ENCODE measurements at places on chromosomes 1 and 21.

- DNase-seq, result no peak
Measured at GRCh38 chr1:109719337-109719837, 7.3 kb downstream of the GSTM5 start.

GRCh38 chr21:23951251-23951650, 1656.0 kb downstream of the MRPL39 start:
- DNase-seq, result no peak

DNA sequence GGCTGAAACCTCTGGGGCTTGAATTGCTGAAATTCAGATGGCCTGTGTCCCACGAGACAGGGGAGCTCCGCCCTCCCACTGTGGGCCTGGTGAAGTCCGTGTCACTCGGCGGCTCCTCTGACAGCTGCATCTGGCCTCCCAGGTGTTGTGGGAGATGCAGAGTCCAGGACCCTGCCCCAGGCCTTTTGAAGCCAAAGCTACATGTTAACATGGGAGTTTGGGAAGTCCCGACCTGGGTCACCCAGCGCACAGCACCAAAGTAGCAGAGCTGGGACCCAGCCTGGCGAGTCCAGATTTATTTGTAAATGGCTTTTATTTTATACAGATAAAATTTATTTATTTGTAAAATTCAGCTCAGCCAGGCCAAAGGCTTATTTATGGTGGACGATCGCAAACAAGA, 28.9 kb downstream of the SLC37A1 start:
- no peak for DNase-seq

- no peak for DNase-seq
Measured at GRCh38 chr1:117633936-117634335, 28.1 kb downstream of the TENT5C start.

DNA sequence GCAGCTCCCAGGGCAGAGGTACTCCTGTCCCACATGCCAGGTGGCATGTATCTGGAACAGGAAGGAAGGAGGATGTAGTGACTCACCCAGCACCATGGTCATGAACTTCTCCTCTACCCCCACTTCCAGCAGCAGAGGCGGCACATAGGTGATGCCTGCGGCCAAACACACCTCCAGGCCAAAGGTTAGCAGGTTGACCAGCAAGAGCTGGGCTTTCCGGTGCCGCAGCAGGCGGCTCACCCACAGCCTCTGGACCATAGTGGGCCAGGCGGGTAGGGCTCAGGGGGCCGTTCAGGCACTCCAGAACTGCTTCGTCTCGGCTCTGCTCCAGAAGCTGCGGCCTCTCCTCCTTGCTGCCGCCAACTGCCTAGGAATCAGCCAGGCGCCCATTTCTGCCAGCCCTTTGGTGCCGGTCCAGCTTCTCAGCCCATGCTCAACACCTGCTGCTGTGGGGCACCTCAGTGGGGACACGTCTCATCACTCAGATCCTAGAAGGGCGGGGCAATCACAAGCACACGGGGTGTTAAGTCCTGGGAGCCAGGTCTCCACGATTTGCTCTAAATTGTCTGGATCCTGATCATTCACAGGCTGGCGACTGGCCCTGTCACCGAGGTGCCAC, 15.8 kb downstream of the SLC45A3 start:
- DNase-seq, result peak; percentile 48

GRCh38 chr1:159889821-159890252, 10.1 kb downstream of the CFAP45 start:
- DNase-seq, result peak; percentile 89

DNA sequence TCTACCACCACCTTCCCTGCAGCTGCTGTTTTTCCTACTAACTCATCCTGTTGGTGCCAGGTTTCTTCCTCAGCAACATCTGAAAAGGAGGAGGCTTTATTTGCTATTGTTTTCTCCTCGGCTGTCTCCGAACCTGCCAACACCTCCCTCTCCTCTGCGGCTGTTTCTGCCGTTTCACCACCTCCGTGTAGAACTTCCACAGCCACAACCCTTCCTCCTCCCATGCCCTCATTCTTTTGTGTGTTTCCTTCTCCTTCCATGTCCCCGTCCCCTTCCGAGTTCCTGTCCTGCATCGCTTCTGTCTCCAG, 59.0 kb upstream of the LRRC53 start:
- no peak for DNase-seq

- no peak for DNase-seq
Measured at GRCh38 chr1:86739648-86740509, 35.5 kb downstream of the SH3GLB1 start.

DNA sequence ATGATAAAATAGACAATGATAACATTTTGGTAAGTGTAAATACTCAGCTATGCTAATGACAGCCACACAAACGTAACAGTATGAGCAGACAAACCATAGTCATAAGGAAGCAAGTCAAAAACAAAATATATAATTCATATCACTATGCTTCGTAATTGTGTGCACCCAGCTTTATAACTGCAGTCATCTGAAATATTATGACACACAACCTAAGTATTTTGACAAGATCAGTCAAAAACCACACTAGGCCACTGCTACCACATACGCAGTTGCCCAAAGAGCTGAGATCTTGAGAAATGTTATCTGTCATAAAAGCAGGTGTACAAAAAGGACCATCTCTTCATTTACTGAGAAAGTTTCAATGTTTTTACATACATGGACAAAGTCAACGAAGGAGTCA, 26.0 kb downstream of the RNASEL start:
- no peak for DNase-seq

- DNase-seq, result no peak
Measured at GRCh38 chr1:164440232-164440631, 118.8 kb upstream of the PBX1 start.

- DNase-seq, result peak; percentile 28
Measured at GRCh38 chr1:160260406-160261382, 1.7 kb downstream of the DCAF8 start.

GRCh38 chr1:234608025-234608910, 1.7 kb downstream of the IRF2BP2 start:
- DNase-seq, result peak; percentile 80

GRCh38 chr1:182668521-182669054, 15.8 kb downstream of the RGS8 start:
- no peak for DNase-seq

DNA sequence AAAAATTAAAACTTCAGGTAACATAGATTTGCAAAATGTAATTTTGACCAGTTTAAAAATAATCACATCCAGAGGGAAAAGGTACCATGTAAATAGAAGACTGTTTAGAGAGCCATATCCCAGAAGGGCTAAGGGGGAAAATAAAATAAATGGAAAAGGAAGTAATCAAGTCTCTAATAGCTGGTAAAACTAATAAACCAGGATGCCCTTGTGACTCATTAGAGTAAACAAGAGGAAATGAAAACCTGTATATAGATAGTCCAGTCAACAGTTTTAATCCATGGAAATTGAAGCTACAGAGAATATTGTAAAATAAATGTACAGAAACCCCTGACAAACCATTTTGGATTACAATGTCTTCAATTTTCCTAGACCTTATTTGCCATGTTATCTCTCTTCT, 698.0 kb upstream of the RGS18 start:
- no peak for DNase-seq

DNA sequence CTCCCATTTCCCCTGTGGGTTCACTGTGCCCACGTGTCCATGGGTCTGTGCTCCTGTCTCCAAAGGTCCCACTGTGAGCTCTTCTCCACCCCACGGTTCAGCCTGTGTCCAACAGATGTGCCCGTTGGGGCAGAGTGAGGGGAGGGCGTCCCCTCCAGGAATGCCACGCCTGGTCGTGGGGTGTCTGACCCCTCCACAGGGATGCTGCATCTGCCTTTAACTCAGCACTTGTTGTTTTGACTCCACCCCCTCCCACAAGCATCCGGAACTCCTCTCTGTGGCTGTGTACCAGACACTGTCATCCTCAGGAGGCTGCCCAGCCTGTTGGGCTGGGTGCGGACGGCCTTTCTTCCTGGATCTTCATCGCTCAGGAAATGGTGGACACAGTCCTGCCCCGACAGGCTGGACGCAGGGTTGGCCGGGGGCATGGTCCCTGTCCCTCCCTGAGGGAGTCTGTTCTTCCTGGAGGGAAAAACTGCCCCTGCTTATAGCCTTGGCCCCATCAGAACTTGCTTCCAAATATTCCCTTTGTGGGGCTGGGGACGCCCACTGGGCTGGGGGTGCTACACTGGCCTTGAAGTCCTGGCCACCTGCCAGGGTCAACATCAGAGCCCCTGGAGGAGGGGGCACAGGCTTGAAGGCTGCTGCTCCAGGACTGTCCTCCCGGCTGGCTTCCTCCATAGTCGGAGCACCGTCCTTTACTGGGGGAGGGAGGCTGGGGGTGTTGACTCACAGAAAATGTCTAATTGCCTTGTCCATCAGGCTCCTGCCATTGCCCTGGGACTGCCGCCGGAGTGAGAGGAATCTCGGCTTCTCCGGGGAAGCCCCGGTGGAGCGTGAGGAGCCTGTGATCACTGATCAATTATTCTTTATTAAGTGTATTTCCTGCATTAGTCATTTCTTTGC, 182.0 kb upstream of the C1orf174 start:
- DNase-seq, result no peak

GRCh38 chr1:226467443-226467842, 59.5 kb upstream of the PARP1 start:
- DNase-seq, result no peak

DNA sequence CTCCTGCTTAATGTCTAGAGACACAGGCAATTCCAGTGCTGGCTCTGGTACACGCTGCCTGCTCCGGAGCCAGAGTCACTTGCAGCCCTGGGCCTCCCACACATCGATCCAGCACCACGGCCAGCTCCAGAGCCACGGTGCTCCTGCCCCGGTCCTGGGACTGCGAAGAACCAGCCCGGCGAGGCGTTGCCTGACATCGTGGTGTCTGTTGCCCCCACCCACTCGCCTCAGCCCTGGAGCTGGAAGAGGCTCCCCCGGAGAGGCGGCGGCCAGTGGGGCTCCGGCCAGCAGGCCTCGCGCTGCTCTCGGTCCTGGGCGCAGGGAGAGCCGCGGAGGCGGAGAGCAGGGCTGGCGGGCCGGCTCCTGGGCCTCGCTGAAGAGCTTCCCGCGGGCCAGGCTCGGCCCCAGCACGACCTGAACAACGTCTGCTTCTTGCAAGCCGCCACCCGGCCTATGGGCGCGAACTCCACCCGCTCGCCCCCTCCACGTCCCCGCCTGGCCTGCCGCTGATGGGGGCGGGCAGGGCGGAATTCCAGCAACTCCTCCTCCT, 364.8 kb downstream of the CEP170 start:
- DNase-seq, result no peak

- DNase-seq, result no peak
Measured at GRCh38 chr1:175826705-175827104, 83.3 kb upstream of the TNR start.

- DNase-seq, result no peak
Measured at GRCh38 chr1:97632075-97632474, 288.8 kb downstream of the DPYD start.

- DNase-seq, result no peak
Measured at GRCh38 chr1:195872376-195872775, 735.9 kb downstream of the KCNT2 start.

Measured in H54 (cell line).